ENCODE measurements at places on chromosomes 4 and X. TPM values are rescaled to one million over a fixed set of nuclear protein-coding genes. Genes with fewer than 3 reads are reported as not detected.

DNA sequence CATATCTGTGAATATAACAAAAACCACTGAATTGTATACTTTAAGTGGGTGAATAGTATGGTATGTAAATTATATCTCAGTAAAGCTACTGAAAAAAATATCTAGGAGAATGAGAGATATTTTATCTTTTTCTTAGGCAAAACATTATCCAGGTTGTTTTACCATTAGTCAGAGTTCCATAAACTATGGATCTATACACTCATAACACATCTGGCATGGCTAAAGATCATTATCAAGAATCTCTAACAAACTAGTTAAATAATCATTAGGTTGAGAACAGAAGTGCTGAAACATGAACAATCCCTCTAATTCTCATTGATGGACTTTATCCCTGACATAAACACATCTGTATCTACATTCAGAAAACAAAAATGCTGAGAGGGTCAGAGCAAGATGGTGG, 15.6 kb downstream of the MED14 start:
- DNase-seq = no peak

GRCh38 chr4:86184901-86185285, 175.0 kb downstream of the MAPK10 start:
- DNase-seq = no peak

DNA sequence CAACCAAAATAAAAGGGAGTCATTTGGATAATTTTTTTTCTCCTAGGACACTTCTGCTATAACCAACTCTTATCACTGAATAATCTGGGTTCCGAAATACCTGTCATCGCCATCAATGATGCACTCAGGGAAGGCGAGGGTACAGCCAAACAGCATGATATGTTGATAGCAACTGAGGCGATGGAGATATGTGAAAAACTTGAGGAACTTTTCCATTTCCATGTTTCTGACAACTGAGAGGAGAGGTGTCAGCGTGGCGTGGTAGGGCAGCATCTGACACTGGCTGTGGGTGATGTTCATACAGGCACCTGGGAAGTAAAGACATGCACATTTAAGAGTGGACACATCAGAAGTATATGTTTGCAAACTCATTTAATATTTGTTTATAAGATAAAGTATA, 74.6 kb downstream of the CORIN start:
- peak; percentile 56 for DNase-seq

DNA sequence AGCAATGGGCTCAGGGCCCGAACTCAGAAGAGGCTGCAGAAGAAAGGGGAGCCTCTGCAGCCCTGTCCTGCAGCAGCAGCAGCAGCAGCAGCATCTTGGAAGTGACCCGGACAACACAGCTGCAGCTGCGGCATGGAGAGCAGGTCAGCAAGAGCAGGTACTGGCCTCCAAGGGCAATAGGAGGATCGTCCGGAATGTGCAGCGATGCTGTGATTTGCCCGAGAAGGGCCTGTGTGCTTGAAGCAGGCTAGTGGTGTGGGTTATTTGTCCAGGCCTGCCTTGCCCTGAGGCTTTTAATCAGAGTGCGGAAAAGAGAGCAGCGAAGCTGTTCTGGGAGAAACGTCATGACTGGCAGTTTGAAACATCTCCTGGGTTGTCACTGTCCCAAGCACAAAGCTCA, 126.0 kb downstream of the F11 start:
- no peak for DNase-seq

- DNase-seq = no peak
Observed at GRCh38 chr4:26931451-26931850, 70.8 kb downstream of the STIM2 start.

DNA sequence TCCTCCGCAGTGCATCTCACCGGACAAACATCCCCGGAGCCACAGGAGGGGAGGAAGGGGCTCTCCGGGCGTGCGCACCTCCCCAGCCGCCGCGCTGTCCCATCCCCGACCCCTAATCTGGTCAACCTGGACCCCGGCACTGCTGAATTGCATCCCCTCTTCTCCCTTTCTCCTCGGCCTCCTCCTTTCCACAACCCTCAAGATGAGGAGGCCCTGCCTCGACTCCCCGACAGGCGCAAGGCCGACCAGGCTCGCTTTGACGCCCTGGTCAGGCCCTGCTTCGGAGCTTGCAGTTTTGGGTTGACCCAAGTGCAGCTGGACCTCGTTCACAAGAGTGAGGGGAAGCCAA, 2.3 kb downstream of the PDGFRA start:
- no peak for DNase-seq

DNA sequence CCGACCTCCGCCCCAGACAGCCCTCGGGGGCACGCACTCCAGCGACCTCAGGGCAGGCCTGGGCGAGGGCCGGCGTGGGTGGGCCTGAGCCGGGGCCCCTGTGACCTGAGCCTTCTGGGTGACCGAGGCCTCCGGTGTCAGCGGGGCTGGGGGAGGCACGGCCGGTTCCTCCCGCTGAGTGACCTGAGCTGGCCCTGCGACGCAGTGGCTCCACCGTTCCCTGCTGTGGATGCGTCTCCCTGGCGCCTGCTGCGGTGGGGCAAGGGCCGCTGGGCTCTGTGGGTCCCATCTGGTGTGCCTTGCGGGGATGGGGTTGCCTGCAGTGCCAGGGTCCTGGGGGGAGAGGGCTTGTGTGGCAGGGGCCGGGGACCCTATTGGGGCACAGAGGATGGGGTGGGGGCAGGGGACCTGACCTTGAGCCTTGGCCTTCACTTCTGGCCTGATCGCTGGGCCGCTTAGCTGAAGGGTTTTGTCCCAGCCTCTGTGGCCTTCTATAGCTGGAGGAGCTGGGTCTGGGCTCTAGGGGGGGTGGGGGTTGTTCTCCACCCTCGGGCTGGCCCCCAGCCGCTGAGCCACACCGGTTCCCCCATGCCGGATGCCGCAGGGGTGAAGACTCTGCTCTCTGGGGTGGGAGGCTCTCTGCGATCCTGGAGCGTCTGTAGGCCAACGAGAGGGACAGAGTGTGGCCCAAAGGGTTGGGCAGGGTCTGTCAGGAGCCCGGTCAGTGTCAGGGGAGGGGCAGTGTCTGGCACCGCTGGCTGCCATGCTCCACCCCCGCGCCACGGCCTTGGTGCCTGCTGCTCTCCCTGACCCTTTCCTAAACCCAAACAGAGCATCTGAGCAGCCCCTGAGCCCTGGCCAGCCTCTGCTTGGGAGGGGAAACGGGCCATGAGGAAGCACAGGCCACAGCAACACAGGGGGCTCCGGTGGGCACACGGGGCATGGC, 2.3 kb downstream of the NAT8L start:
- DNase-seq = no peak

GRCh38 chrX:38437093-38437492, 84.7 kb downstream of the OTC start:
- DNase-seq = peak; percentile 12

DNA sequence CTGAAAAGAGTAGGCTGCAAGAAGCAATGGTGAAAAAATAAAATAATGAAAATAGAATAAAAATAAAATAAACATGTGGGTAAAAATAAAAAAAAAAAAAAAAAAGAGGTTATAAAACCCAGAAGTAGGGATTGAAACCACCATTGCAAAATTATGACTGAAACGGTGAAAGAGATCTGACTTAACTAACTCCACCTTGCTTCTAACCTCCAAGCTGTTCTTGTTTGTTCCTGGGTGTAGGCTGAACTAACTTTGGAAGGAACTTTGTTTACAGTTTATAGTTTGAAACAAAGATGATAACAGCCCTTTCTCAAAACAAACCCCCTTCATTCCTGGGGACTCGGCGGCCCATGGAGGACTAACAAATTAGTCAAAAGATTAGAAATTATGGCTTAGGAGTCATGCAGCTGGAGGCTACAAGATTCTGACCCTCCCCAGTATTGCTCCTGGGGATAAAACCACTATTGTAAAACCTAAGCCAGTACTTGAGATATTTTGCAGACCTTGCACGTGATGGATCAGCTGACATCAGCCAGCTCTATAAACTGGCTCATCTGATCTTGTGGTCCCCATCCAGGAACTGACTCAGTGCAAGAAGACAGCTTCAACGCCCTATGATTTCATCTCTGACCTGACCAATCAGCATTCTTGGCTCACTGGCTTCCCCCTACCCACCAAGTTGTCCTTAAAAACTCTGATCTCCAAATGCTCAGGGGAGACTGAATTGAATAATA, 30.4 kb downstream of the DDX60L start:
- no peak for DNase-seq

GRCh38 chr4:8329859-8330761, 60.6 kb downstream of the HTRA3 start:
- no peak for DNase-seq

DNA sequence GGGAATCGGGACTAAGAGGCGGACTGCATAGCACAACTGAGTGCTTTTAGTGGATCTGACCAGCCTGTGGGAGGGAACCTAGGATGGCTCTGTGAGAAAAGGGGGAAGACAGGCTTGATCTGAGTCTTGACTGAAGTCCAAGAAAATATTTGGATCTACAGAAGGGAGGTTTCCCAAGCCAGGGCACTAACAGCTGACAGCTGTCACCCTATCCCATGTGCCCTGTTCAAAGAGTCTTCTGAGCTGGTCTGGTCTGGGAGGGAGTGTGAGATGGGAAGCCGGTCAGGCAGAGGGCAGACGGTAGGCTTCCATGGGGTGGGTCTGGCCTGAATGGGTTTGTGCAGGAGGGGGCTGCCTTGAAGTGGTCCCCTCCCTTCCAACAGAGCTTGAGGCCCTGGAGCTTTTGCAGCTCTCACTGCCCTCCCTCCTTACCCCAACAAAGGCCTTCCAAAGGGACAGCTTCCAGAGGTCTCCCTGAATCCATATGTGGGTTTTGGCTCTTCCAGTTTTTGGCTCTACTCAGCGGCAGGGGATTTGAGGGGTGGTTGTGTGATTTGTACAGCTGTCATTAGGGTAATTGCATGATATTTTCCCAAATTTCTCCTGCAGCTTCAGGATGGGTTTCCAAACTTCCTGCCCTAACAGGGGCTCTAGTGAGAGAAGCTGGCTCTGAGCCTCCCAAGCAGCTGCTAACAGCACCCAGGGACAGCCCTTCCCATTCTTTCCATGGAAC, 643.7 kb downstream of the BCOR start:
- DNase-seq = no peak

DNA sequence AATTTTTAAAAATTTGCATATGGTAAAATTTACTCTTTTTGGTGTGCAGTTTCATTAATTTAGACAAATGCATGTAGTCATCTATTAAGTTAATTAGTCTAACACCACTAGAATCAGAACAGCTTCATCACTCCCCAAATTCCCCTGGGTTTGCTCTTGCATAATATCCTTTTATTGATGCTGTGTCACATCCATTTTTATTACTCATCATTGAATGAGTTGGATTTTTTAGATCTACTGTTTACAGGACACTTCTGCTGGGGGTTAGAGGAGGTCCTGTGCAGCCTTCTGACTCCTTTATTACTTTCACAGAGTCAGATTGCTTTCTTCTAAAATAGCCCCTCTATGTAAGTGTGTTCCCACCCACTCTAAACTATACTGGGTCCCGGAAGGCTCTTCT, 65.9 kb downstream of the MTHFD2L start:
- DNase-seq = no peak

GRCh38 chr4:163548481-163549243, 54.2 kb downstream of the TMA16 start:
- peak; percentile 66 for DNase-seq

- peak; percentile 12 for DNase-seq
Observed at GRCh38 chr4:156634612-156635011, 337.0 kb downstream of the PDGFC start.

GRCh38 chr4:67581208-67581857, 22.8 kb downstream of the STAP1 start:
- no peak for DNase-seq

DNA sequence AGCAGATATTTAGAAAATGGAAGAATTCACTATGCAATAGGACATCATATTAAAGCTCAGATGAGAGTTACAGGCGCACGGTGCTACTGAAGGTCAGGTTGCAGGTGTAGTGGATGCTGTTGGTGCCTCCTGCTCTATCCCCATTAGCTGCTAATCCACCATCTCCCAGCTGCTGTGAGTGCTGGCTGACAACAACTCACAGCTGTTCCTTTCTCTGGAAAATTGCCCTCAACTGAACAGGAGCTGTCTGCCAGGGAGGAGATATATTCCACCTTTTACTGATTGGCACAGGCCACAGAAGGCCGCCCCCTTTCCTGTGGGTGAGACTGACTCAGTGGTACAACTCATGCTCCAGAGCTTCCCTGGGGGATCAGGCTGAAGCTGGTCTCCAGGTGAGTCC, 48.7 kb downstream of the UCHL1 start:
- DNase-seq = no peak

DNA sequence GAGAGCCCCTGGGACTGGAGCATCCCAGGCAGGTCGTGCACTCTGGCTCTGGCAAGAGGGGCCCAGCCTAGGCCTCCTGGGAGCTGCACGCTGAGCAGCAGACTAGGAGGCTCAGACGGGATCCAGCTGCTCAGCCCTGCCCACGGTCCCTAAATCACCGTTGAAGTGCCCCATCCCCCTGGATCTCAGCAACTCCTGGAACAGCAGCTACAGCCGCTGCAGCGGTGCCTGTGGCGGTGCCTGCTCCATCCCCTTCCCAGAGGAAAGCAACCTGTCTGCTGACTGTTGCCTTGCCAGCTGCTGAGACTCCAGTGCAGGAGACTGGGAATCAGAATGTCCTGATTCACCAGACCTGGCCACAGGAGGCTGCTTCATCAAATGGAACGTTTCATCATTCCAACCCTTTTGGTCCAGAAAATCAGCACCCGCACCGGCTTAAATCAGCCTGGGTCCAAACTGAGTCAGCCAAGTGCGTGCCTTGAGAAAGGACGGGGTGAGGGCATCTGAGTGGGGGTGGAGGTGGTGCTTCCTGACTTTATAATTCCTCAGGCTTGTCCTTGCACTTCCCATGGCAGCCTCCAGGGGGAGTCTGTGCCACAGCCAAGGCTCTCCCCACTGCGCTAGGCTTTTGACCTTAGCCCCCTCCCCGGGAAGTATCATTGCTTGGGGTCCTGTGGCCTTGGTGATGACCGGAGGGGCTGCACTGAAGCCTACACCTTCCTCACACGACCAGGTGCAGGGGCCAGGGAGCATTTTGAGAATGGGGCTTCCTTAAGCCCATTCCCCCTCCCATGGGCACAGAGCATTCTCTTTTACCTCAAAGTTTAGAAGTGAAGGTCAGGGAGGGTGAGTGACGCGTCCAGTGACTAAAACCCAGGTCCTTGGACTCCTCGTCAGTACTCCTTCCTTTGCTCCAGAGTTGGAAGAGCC, 6.5 kb downstream of the ZNF185 start:
- DNase-seq = peak; percentile 52

GRCh38 chr4:186326391-186326790, 60.4 kb downstream of the F11 start:
- no peak for DNase-seq

DNA sequence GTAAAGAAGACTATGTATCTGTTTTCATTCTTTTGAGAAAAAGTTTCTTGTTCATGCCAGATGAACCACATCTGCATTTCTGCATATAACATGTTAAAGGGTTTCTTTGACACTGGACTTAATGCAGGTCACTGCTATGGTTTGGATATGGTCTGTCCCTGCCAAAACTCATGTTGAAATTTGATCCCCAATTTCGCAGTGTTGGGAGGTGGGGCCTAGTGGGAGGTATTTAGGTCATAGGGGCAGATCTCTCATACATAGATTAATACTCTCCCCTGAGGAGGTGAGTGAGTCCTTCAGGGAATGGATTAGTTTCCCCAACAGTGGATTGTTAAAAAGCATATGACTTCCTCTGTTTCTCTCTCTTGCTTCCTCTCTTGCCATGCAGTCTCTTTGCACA, 45.9 kb upstream of the TMEM33 start:
- DNase-seq = no peak

GRCh38 chr4:152460488-152460887, 75.4 kb downstream of the FBXW7 start:
- peak; percentile 92 for DNase-seq

Gene SLC2A9
- 0.95 TPM for total RNA-seq

Gene HSD17B13
- total RNA-seq = 0.18 TPM

Gene KIT
- total RNA-seq = 1.4 TPM

Gene MANBA
- 82.3 TPM for total RNA-seq

Gene LARP7
- total RNA-seq = 27.7 TPM

Gene CT45A10
- not detected for total RNA-seq

Gene TMEM255A
- 3.1 TPM for total RNA-seq

Gene BEX5
- 10.6 TPM for total RNA-seq

All from cardiac muscle cell (in vitro differentiated cells and primary cell).